ENCODE measurements at places on chromosomes 6 and 20.

GRCh38 chr6:98203170-98203806 is 631.1 kb upstream of the POU3F2 start:
- DNase-seq = no peak

DNA sequence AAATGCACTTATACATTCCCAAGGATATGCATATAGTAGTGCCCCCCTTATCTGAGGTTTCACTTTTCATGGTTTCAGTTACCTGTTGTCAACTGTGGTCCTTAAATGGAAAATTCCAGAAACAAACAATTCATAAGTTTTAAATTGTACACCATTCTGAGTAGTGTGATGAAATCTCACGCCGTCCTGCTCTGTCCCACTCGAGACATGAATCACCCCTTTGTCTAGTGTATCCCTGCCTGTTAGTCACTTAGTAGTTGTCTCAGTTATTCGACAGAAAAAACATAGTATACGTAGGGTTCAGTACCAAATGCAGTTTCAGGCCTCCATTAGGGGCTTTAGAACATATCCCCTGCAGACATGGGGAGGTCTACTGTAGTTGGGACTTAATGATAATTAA is 57.0 kb downstream of the MAP1LC3A start:
- no peak for DNase-seq

- DNase-seq = peak; percentile 53
Observed at GRCh38 chr6:132798869-132799538, 567 bp upstream of the SLC18B1 start.

DNA sequence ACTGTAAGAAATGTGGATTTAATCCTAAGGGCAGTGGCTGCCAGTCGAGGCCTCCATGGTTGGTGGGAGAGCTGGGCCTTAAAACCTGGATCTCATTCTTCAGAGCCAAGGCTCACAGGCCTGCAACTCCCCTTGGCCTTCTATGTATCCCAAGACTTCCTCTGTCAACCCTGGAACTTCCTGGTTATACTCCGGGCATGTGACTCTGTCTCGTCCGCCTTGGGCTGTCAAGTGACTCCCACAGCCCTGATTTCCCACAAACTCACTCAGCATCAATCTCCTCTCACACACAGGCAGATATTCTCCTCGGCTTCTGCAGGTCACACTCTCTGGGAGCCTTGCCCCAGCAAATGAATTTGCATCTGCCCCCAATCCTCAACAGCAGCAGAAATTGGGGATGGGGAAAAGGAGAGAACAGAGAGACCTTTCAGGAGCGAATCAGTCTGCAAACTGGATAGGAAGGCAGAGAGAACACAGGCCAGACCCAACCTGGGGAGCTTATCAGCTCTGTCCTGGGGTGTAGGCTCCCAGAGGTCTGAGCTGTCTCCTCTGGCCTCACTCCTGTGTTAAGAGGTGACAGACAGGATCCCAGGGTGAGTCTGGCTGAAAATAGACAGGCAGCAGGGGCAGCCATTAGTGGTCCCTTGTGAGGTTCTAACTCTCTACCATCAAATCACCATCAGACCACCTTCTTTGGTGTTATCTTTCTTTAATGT is 30.4 kb upstream of the PREX1 start:
- DNase-seq = no peak

DNA sequence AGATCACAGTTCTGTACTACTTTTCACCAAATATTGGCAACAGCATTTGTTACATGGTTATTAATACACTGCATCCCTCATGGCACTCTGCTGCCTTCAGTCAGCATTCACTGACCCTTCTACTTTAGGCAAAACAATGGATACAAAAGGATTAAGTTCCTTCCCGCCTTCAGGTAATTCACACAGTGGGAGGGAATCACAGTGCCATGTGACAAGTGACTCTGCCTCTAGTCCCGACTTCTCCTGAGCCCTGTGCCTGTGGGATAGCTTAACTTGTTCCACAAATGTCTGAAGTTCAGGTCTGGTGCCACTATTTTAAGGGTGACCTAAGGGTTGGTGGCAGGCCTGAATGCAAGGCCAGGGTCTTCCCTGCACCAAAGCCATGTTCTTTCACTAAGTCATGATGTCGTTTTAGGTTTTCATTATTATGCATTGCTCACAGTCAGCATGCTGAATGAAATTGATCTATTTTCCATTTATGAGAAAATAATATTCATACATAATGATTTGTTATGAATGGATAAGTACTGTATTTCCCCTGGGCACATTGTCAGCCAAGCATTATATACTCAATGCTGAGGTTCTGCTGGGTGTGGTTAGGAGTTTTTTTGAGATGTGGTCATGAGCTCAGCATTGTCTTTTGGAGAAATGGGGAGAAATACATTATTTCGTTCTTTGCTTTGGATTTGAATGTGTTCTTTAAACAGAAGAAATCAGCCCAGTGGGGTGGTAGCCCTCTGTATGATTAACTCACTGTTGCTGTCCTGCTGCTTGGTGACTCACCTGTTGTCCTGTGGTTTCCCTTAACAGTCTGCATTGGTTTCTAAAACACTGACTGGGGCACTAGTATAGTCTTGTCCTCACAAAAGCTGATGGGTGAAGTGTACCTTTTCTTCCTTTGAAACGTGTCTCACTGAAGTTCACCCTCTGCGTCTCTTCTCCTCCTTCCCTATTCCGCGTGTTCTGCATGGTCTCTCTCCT is 66.4 kb downstream of the AFDN start:
- DNase-seq = no peak

GRCh38 chr6:9523462-9523861 is 891.4 kb downstream of the TFAP2A start:
- DNase-seq = no peak

DNA sequence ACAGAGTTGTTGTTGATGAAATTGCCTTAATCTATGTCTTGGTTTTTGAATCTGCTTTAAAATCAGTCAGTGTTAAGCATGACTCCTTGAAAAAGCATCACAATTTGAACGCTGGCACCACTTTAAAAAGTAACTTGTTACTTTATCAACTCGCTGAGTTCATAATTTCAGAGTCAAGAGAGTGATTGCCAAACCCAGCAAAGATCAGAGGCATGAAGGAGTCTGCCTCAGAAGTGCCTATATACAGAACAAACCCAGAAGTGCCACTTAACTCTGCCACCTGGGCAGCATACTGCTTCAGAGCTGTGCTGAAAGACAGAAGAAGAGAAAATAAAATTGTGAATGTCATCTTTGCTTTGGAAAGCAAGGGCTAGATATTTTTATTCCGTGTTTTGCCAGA is 73.6 kb upstream of the HCRTR2 start:
- DNase-seq = no peak

DNA sequence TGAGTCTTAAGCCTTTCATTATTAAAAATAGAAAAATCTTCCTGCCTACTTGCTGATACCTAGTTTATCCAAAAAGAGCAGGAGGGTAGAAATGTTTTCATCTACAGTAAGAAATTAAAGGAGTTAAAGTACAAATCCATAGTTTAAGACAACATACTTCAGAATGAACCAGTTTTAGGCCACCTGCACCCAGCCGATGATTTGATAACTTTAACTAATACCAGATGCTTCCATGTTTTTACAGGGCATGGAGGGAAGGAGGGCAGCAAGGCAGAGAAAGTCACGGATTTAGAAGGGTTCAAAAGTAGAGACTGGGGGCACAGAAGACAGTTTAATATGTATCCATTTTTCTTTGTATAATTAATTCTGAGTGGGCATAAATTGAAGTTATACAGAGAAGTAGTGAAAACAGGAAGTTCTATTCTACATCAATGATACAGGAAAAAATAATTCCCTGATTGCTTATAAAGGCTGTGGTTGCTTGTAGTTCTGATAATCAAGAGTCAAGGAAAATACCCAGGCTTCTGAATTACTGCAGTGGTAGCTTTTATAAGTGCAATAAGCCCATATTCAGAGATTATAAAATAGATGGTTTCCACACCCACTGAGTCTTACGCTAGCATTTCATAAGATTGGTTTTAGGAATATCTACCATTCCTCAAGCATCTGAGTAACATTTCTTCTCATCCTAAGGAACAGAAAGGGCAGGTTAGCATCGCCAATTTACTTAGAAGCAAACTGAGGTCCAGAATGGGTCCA is 72.0 kb downstream of the GMDS start:
- DNase-seq = no peak

GRCh38 chr20:25116739-25117458 is 35.0 kb upstream of the VSX1 start:
- no peak for DNase-seq

- no peak for DNase-seq
Observed at GRCh38 chr20:47397652-47398301, 41.3 kb upstream of the ZMYND8 start.

GRCh38 chr6:123966618-123967017 is 163.0 kb downstream of the NKAIN2 start:
- no peak for DNase-seq

- no peak for DNase-seq
Observed at GRCh38 chr6:89986650-89987074, 92.4 kb downstream of the GJA10 start.

DNA sequence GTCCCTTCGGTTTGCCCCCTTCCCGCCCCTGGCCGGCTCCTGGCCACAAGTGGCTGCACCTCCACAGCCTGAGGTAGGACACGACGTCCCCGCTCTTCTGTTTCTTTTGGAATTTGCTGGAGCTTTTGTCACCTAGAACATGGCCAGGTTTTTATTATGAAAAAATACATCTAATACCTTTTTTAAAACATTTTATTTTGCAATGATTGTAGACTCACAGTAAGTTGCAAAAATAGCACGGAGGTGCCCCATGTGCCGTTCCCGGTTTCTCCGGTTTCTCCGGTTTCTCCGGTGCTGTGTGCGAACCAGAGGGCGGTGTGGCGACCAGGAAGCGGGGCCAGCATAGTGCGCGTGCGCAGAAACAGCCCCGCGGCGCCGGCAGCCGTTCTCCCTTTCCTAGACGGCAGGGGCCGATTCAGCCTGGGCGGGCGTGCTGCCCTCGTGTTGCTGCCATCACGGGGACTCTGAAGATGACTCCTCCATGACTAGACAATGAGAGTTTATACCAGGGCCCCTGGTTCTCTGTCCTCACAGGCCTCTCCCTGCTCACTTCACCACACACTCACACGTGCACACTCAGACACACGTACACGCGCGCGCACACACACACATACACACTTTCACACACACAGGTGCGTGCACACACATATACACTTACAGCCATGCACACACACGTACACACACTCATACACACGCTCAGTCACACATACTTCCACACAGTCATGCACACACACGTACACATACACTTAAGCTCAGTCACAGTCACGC is 102.1 kb downstream of the TMEM242 start:
- peak; percentile 55 for DNase-seq

- DNase-seq = no peak
Observed at GRCh38 chr6:155117785-155118184, 122.7 kb downstream of the TIAM2 start.

DNA sequence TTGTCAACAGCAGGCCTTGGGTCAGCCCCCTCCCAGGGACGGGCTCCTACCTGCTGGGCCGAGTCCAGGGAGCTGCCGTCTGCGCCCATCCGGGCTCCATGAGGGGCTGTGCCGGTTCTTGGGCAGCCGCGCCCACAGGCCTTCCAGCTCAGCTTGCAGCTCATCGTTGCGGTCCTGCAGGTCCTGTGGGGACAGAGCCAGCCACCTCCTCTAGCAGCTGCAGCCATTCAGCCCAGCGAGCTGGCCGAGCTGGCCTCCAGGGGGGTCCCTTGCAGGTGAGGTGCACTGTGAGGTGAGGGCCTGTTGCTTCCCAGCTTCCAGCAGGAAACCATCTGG is 74.4 kb downstream of the GINS1 start:
- no peak for DNase-seq

DNA sequence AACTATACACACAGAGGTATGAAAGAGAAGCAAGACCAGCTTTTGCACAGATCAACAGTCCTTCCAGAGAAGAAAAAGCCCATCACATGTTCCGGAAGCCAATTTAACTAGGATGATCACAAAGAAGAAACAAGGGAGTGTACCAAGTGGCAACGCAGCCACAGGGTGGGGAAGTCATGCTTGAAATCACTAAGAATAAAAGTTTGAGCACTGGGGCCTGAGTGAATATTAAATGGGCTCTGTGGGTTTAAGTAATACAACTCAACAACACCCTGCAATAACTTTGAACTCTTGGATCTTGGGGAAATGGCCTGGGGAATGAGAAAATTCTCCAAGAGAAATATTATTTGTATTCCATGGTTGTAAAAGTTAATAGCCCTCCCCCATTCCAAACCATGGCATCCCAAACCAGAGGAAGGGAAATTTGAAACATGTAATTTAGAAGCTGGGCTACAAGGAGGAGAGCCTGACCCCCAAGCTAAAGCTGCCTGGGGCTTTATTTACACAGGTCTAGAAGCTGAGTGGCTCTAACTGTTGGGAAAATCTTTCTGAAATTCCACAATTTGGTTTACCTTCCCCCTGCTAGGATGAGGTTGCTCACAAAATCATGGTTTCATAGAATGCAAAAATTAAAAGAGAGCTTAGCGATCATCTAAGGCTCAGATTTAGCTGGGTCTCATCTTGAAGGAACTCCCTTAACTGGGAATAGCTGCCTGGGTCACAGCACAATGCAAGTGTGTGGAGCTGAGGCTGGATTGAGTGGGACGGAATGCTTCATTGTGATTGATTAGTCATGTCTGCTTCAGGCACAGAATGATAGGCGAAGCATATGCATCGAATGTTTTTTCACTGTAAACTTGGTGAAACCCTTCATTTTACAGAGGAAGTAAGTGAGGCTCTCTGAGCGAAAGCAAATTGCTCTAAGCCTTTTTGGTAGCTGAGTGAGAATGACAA is 143.6 kb downstream of the BMP7 start:
- DNase-seq = no peak

DNA sequence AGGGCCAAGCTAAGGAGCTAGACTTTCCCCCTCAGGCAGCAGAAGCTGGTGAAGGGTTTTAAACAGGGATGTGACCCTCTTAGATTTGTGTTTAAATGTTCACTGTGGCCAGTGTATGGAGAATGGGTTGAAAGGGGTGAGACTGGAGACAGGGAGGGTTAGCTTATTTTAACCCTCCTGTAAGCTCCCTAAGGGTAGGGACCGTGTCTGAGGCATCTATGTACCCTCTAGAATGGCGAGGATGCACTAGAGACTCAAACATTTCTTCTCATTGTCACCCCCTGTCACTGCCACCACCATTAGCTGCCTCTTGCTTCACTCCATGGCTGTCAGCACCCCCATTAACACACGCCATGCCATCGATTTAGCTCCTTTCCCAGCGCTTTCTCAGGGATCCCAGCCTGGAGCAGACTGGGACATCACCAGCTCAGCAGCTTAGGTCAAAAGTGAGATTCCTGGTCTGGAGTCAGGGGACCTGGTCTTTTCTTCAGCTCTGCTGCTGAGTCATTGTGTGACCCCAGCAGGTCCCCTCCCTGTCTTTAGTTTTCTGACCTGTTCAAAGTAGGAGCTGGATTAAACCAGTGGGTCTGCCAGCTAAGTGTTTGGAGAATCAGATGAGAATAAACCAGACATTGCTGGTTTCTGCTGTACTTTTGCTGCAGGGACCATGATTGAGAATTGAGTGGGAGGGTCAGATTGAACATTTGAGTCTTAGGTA is 1.1 kb upstream of the SLC22A7 start:
- DNase-seq = no peak

All from activated CD4-positive, CD25-positive, alpha-beta regulatory T cell treated with anti-CD3 and anti-CD28 coated beads, Interleukin-2, amount 50 U/mL, for 16 hours (primary cell).